DMS 273 treated with DMSO at 0.1 percent for 48 hours (cell line): ENCODE measurements at places on chromosomes 7 and 10.

GRCh38 chr7:171912-172515, 20.4 kb upstream of the FAM20C start:
- DNase-seq: no peak

- no peak for DNase-seq
Observed at GRCh38 chr7:44787762-44788161, 8.7 kb upstream of the PPIA start.

DNA sequence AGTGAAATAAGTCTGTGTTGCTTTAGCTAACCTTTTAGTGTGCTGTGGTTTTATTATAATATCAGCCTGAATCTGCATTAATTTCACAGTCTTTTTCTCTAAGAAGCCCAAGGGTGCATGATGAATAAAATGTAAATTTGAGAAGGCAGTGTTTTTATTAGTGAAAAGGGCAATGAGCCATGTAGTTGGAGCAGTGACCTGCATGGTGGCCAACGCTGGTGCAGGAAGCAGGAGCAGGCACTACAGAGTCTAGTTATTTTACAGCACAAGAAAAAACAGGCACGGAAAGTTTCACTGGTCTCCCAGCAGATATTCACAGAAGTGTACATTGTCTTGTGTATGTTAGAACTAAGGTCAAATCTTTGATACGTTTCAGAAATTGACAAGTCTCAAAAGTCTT, 247.8 kb downstream of the CELF2 start:
- no peak for DNase-seq

- DNase-seq: no peak
Observed at GRCh38 chr10:117616179-117616578, 73.6 kb downstream of the EMX2 start.

DNA sequence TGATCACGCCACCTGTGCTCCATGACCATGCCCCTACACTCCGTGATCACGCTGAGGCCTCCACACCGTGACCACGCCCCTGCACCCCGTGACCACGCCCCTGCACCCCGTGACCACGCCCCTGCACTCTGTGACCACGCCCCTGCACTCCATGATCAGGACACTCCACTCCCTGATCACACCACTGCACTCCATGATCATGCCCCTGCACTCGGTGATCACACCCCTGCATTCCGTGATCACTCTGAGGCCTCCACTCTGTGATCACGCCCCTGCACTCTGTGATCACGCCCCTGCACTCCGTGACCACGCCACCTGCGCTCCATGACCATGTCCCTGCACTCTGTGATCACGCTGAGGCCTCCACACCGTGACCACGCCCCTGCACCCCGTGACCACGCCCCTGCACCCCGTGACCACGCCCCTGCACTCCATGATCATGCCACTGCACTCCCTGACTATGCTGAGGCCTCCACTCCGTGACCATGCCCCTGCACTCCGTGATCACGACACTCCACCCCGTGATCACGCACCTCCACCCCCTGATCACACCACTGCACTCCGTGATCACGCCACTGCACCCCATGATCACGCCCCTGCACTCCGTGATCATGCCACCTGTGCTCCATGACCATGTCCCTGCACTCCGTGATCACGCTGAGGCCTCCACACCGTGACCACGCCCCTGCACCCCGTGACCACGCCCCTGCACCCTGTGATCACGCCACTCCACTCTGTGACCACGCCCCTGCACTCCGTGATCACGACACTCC, 27.7 kb downstream of the STK32C start:
- no peak for DNase-seq

GRCh38 chr7:19099924-19100323, 17.5 kb downstream of the TWIST1 start:
- DNase-seq: no peak

GRCh38 chr10:82278401-82279182, 403.6 kb downstream of the NRG3 start:
- no peak for DNase-seq

DNA sequence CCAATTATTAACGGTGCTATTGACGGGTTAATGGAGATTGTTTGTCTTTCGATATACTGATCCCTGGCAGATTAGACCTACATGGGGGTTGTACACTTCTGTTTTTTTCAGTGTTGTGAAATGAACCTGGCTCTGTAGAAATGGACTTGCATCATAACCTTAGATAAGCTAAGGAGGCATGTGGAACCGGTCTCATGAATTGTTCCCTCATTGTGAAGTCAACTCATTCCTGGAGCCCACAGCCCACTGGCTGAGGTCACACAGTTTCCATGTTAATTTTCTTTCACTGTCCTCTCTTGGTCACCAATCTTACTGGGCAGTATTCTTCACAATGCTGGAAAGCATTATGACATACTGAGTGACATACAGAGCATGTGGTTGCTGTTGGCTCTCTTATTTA, 202.8 kb downstream of the BMPER start:
- no peak for DNase-seq

- no peak for DNase-seq
Observed at GRCh38 chr10:24952707-24953645, 570 bp upstream of the PRTFDC1 start.

DNA sequence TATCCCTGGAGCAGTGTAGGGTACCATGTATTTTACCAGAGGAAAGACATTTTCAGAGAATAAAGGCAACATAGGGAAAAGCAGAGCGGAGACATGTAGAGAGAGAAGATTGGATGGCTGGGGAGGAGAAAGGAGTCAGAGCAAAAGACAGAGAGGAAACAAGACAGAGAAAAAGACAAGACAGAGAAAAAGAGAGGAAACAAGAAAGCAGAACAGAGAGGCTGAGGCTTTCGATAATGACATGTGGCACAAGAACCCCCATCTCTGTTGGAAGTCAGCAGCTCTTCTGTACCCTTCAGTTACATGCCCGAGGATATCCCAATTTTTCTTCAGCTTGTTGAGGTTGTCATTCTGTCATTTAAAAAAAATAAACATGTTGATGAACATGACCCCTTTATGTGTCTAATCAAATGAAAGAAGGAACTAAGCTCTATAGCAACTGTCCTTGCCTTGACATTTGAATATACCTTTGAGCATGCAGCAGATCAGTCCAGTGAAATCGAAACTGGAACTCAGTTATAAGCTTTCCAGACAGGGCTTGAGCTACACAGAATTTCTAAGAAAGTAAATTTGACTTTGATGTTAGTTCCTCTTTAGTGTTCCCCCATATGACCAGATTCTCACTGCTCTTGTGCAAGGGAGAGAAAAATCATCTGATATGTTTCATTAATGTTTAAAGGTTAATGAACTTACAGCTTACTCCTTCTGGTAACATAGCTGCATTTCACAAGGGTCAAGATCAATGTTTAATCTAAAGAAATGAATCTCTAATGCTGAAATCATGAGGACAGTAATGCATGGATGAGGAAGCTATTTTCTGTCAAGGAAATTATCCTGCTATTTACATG, 75.1 kb upstream of the SP4 start:
- DNase-seq: no peak

DNA sequence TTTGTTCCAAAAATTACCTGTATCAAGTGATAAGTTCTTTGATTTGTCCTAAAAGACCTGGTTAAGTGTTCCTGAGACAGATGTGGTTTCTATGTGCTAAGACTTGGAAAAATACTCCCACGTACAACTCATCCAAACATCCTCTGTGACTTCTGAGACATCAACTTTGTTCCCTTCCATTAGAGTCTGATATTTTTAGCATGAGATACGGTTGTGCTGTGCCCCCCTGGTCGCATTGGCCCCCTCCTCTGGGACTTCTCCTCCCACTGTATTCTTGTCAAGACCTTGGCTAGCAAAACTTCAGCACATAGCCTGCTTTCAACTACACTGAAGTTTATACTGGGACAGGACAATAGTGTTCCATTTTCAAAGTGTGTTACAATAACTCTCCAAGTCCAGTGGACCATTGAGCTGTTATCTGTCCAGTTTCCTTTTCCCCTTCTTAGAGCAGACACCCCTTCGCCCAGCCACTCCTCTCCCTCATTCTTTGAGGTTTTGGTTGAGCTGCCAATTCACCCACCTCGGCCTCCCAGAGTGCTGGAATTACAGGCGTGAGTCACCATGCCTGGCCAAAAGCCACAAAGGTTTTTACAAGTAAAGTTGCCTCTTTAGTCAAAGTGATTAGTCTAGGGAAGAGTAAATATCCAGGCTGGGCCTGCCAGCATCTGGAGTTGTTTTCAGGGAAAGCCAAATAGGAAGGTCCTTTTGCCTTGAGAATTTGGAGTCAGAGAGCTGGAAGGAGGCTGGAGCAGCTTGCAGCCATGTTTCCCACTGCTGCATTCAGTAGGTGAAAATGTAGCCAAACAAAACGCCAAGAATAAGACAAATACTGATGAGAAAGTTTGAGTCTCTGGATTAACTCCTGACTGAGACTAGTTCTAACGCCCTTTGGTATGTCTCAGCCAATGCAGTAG, 17.8 kb upstream of the PDLIM1 start:
- peak; percentile 88 for DNase-seq

DNA sequence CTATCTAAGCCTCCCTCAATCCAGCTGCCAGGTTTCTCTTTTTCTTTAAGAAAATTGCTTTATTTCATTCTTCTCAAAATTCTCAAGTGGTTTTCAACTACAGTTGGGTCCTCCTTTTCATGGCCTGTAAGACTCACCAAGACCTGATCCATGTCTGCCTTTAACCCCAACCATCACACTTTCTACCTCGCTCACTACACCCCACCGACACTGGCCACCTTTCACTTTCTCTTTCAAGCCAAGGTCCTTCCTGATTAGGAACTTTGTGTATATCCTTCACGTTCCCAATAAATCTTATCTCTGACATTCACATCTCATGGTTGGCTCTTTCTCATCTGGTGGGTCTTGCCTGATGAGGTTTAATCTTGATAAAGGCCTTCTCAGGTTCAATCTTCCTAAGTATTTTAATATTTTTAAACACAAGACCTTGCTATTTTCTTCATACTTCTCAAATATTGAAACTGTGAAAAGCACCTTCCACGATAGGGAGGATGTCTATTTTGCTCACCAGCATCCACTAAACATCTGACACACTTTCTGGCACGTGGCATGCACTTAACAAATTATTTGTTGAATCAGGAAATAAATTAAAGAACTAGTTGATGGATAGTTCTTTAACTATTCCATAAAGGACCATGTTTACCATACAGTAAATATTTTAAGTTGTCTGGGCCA, 624.8 kb downstream of the GRID1 start:
- no peak for DNase-seq

DNA sequence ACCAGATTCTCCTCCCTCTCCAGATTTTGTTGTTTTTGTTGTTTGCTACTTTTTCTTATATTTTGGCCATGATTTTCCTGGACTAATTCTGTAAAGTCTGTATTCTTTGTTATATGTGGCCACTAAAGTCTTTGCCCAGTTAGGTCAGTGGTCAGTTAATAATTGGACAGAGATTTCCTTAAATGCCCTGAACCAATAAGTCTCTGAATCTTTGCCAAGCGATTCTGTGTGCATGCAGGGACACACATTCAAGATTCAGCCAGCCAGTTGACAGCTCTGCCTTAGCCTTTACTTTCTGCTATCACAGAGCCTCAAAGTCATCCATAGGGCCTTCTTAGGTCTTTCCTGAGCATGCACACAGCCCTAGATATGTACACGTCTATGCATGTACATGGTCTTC, 11.0 kb upstream of the COL17A1 start:
- DNase-seq: no peak

DNA sequence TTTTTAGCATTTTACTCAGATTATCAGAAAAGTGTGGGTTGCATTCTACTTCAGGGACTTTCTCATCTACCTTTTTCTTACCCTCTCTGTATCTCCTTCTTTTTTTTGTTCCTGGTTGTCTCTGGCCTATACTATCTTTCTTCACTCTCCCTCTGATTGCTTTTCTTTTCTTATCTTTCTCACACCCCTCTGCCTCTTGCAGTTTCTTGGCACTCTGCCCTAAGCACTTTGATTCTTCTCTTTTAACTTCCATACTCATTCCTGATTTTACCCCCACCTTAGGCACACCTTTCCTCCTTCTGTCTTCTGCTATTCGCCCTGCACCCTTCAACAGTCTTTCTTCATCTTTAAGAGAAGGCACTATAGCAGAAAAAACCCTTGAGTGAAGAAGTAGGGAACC, 92.8 kb upstream of the HPS1 start:
- no peak for DNase-seq

GRCh38 chr7:112487457-112488263, 6.9 kb downstream of the LSMEM1 start:
- no peak for DNase-seq

- DNase-seq: no peak
Observed at GRCh38 chr7:4789194-4790077, 14.0 kb downstream of the AP5Z1 start.

GRCh38 chr10:8628351-8628750, 573.9 kb downstream of the GATA3 start:
- DNase-seq: no peak

DNA sequence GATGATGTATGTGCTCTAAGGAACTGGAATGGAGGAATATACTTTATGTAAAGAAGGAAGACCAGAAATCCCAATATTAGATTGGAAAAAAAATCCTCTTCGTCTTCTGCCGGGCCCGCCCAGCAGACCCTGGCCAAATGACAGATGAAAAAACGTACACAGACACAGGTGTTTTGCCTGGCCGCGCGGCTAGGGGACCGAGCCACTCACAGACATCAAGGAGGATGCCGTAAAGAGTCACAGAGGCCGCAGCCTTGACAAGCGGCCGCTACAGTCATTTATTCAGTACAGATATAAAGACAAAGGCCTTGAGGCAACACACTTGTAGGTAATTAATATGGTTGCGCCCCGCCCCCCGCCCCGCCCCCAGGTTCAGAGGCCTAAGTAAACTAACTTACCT, 594.1 kb downstream of the GRM8 start:
- DNase-seq: no peak

- no peak for DNase-seq
Observed at GRCh38 chr10:132793871-132794849, 8.2 kb upstream of the NKX6-2 start.

DNA sequence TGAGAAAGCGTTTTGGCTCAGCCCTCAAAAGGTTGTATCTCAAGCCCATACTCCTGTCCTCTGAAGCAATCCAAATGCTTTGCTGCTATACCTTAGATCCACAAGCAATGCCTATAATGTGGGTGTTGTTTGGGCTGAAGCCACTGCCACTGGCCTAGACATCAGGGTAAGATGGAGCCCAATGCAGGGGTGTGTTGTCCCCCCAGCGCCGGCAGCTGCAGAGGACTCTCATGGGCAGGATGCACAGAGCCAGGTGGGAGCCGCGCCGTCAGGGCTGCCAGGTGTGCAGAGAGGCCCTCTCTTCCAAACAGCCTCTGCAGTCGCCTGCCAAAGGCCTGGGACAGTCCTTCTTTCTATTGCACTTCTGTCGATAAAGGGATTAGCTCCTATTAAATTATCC, 205.2 kb upstream of the SHH start:
- no peak for DNase-seq

- DNase-seq: no peak
Observed at GRCh38 chr10:119776536-119776935, 50.7 kb downstream of the INPP5F start.
